ENCODE measurements at places on chromosomes 7 and 10. TPM values are rescaled to one million over a fixed set of nuclear protein-coding genes. Genes with fewer than 3 reads are reported as not detected.

Gene IGFBP3
- 187 TPM for total RNA-seq

DNA sequence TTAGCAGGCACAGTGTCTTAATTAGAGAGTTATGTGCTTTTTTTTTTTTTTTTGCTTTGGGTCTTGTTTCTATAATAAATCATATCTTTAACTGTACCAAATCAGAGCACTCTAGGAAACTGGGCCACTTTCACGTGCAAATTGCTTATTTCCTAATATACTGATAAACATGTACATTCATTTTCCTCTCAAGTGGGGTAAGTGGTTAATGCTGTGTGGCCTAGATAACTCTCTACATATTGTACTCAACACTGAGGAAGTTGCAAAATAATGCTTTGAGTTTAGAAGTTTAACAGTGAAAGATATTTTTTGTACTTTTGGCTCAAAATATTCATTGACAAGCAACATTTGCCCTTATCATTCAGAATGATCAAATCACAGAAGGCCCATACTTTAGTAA lies 115.9 kb upstream of the IFRD1 start:
- H3K27ac ChIP-seq, result no peak overlapping the region
- DNase-seq, result no peak
- no peaks in the 10 kb centered on the region for H3K4me1 ChIP-seq
- no peaks in the 10 kb centered on the region for H3K27me3 ChIP-seq
- no peak overlapping the region for H3K4me3 ChIP-seq

GRCh38 chr10:3201796-3202195 lies 29.2 kb upstream of the PITRM1 start:
- no peak overlapping the region for H3K4me3 ChIP-seq
- H3K27me3 ChIP-seq, result no peaks in the 10 kb centered on the region
- H3K36me3 ChIP-seq, result no peaks in the 10 kb centered on the region

DNA sequence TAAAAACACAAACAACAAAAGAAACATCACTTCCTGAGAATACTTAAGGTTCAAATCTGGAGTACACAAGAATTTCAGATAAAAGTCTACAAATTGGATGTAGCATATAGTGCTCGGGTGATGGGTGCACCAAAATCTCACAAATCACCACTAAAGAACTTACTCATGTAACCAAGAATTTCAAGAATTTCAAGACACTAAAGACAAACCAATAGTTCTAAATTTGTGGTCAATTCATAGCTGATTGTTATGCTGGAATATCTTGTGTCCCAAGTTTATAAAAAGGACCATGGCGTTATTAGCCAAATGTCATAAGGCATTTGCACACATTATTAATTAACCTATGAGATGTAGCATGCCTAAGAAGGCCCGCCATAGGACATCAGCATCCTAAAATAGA lies 1204.1 kb upstream of the AUTS2 start:
- no peaks in the 10 kb centered on the region for H3K36me3 ChIP-seq
- no peak overlapping the region for H3K27ac ChIP-seq
- no peak for DNase-seq
- no peaks in the 10 kb centered on the region for H3K27me3 ChIP-seq
- H3K4me1 ChIP-seq, result no peaks in the 10 kb centered on the region
- no peak overlapping the region for H3K4me3 ChIP-seq

DNA sequence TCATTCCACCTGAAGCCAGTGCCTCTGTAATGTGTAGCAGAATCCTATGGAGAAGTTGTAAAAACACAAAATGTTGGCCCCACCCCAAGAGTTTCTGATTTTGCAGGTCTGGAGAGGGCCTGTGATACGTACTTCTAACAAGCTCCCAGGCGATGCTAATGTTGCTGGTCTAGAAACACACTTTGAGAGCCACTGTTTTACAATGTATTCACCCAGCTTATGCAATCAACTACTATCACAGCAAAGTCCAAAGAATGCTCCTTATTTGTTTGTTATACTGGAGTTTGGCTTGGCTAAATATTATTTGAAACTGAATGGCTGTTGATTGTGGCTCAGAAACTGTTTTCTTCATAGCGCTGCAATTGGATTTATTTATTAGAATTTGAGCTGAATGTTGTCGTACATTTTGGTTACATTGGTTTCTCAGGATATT lies 44.3 kb downstream of the DNAJB9 start:
- no peak overlapping the region for H3K4me3 ChIP-seq
- H3K27ac ChIP-seq, result no peak overlapping the region
- no peaks in the 10 kb centered on the region for H3K4me1 ChIP-seq
- H3K27me3 ChIP-seq, result no peaks in the 10 kb centered on the region
- H3K36me3 ChIP-seq, result no peaks in the 10 kb centered on the region
- DNase-seq, result no peak

Gene SFTPA1
- total RNA-seq, result not detected

Gene HMX2
- total RNA-seq, result not detected

- H3K27ac ChIP-seq, result no peak overlapping the region
- no peaks in the 10 kb centered on the region for H3K36me3 ChIP-seq
- H3K27me3 ChIP-seq, result no peaks in the 10 kb centered on the region
- no peak overlapping the region for H3K4me3 ChIP-seq
- DNase-seq, result no peak
- H3K4me1 ChIP-seq, result peaks cover 24% of the 10 kb centered on the region
Measured at GRCh38 chr7:18541181-18541870, 45.8 kb downstream of the HDAC9 start.

DNA sequence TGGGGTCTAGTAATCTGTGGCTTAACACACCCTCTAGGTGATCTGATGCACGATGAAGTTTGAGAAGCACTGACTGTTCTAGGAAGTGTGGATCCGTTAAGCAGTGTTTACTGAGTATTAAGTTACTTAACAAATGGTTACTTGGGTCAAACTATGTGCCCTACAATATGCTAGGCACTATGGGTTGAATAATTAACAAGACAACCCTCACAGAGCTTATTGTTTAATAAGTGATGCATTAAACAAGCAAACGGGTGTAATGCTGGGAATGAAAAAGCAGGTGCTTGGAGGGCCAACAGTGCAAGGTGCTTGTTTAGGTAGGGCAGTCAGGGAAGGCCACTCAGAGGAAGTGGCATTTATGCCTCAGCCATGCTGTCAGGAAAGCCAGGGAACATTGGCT lies 378.0 kb upstream of the PODXL start:
- H3K27ac ChIP-seq, result no peak overlapping the region
- H3K4me1 ChIP-seq, result no peaks in the 10 kb centered on the region
- DNase-seq, result no peak

Gene BHLHA15
- not detected for total RNA-seq

- H3K27ac ChIP-seq, result no peak overlapping the region
Measured at GRCh38 chr7:139618482-139619366, 95.2 kb downstream of the CLEC2L start.

Data from esophagus muscularis mucosa (tissue), 4 donors.